ENCODE measurements at places on chromosomes 12 and 14. TPM values are rescaled to one million over a fixed set of nuclear protein-coding genes. Genes with fewer than 3 reads are reported as not detected.

DNA sequence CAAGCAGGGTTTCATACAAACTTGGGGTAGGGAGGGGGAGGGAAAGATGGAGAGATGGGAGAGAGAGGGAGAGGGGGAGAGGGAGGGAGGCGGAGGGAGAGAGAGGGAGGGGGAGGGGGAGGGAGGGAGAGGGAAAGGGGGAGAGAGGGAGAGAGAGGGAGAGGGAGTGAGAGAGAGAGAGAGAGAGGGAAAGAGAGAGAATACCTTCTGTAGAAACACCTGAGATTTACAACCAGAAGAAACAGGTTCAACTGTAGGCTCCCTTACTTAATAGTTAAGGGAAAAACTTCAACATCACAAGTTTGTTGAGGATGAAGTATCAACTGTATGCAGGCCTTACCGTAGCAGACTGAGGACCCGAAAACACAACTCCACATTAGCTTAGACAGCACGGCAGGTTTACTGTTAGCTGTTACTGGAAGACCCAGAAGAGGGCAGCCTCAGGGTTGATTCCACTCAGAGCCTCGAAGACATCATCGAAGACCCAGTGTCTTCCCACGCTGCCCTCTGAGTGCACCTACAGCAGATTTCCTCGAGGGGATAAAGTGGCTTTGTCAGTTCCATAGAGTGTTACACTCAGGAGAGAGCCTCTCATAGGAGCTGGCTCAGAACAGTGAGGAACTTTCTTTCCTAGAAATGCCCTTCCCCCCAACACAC lies 72.4 kb downstream of the NT5DC3 start:
- no peak for DNase-seq

Gene EFS
- not detected for total RNA-seq

- no peak for DNase-seq
Observed at GRCh38 chr14:69284170-69284569, 24.2 kb downstream of the GALNT16 start.

- no peak for DNase-seq
Observed at GRCh38 chr14:47240748-47241437, 434.5 kb downstream of the MDGA2 start.

Gene PLEKHD1
- total RNA-seq: 0.05 TPM

Gene HHIPL1
- not detected for total RNA-seq

- DNase-seq: no peak
Observed at GRCh38 chr14:39102265-39102968, 618 bp downstream of the SEC23A start.

Gene SCNN1A
- total RNA-seq: not detected
